ENCODE measurements at places on chromosomes 11 and 22. TPM values are rescaled to one million over a fixed set of nuclear protein-coding genes. Genes with fewer than 3 reads are reported as not detected.
A peak's percentile ranks its signal among the peaks of the same experiment; 100 is the strongest.

SELENOM gene
- 2.3 TPM for total RNA-seq

ANO9 gene
- 69.2 TPM for total RNA-seq

METTL15 gene
- 12.3 TPM for total RNA-seq

TMA7B gene
- total RNA-seq: 4.3 TPM

DNA sequence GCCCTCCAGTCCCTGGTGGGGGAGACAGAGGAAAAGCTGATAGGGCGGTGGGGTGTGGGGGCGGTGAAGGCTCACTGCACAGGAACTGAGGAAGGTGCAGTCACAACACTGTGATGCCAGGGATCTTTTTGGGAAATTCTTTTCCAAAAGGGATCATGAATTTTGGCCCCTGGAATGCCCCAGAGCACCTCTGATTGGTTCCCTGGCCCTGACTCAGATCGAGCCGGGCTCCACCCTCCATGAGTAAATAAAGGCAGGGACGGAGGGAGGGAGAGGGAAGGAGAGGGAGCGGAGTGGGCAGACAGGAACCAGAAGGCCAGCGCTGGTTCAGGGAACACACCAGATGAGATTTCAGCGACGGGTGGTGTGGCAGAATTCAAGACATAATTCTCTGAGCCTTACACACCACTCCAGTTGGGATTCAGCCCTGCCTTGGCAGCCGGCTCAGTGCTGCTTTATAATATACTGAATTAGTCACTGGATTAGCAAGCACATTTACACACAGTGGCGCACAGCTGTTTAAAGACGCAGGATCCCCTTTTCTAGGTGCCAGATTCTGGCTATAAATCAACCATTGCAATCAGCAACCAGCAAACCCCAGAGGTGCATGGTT is 80.3 kb downstream of the ETS1 start:
- peaks cover 99% of the 10 kb centered on the region for H3K4me1 ChIP-seq
- peak overlapping the region; percentile 71 for H3K27ac ChIP-seq
- DNase-seq: no peak
- H3K36me3 ChIP-seq: peaks cover 88% of the 10 kb centered on the region
- H3K27me3 ChIP-seq: no peaks in the 10 kb centered on the region
- peak overlapping the region; percentile 69 for H3K4me3 ChIP-seq

DNA sequence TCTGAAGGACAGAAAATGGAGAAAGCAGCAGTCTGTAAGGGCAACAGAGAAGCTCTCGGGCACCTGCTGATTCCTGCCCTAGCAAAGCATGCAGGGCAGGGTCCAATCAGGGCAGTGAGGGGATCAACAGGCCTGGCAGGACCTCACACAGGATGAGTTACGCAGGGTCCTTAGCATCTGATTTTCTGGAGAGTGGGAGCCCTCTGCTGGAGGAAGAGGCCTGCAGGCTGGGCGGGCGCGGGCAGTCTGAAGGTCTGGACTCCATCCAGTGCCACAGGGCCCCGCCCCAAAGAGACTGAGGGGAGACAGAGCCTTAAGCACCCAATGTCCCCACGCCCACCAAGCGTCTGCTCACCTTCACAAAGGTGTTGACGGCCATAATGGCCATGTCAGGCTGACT is 28.9 kb downstream of the AP1B1 start:
- H3K27ac ChIP-seq: no peak overlapping the region
- H3K36me3 ChIP-seq: peaks cover 34% of the 10 kb centered on the region
- H3K4me1 ChIP-seq: peaks cover 2% of the 10 kb centered on the region
- no peaks in the 10 kb centered on the region for H3K27me3 ChIP-seq
- no peak overlapping the region for H3K4me3 ChIP-seq
- no peak for DNase-seq

- no peak for DNase-seq
- H3K36me3 ChIP-seq: no peaks in the 10 kb centered on the region
- H3K4me3 ChIP-seq: no peak overlapping the region
- H3K4me1 ChIP-seq: no peaks in the 10 kb centered on the region
- H3K27me3 ChIP-seq: peaks cover 3% of the 10 kb centered on the region
Observed at GRCh38 chr11:105181100-105181499, 41.5 kb upstream of the CARD18 start.

GRCh38 chr22:45441138-45441537 is 27.6 kb downstream of the RIBC2 start:
- DNase-seq: peak; percentile 39
- peak overlapping the region; percentile 13 for H3K4me3 ChIP-seq
- H3K4me1 ChIP-seq: peaks cover 12% of the 10 kb centered on the region

HTR3B gene
- total RNA-seq: not detected

GRCh38 chr11:121450401-121450800 is 1.7 kb upstream of the SORL1 start:
- H3K27me3 ChIP-seq: no peaks in the 10 kb centered on the region
- H3K4me1 ChIP-seq: peaks cover 82% of the 10 kb centered on the region
- DNase-seq: no peak

DNA sequence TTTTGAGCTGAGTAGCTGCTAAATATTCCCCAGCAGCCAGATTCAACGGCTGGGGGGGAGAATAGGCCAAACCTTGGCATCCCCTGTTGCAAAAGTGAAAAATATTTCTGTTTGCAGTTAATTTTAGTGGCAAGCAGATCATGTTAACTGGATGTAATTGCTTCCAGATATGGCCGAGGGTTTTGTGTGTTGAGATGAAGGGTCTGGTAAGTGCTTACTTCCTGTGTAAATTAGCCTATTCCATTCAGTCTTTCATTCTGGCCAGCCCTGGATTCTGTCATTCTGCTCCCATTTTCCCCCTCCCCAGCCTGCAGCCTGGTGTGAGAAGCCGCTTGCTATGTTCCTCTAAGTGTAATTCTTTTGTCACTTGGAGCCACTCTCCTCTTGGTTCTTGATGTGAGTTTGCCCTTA is 17.4 kb downstream of the ZBTB16 start:
- H3K4me1 ChIP-seq: peaks cover 85% of the 10 kb centered on the region
- peaks cover 8% of the 10 kb centered on the region for H3K27me3 ChIP-seq
- no peak for DNase-seq
- peak overlapping the region; percentile 79 for H3K27ac ChIP-seq
- H3K36me3 ChIP-seq: peaks cover 12% of the 10 kb centered on the region

DNA sequence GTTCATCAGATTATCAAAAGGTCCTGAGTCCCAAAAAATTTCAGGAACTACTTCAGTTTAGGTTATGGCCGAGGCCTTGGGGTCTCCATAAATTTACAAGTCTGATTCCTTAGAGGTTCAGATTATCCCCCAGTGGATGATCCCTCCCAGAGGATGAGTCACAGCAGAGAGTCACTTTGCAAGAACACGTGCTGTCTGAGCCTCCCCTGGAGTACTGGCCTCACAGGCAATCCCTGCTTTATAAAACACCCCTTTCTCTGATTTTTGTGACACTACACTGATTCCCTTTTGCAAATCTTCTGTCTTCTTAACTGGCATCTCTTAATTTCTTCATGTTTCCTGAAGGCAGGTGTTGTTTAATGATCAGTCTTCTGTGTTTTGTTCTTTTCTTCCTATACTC is 45.3 kb downstream of the CCDC34 start:
- peaks cover 1% of the 10 kb centered on the region for H3K27me3 ChIP-seq
- no peaks in the 10 kb centered on the region for H3K36me3 ChIP-seq
- no peak overlapping the region for H3K4me3 ChIP-seq
- DNase-seq: no peak
- H3K27ac ChIP-seq: no peak overlapping the region

PLEKHA7 gene
- 3.4 TPM for total RNA-seq

TEX12 gene
- not detected for total RNA-seq

- H3K4me1 ChIP-seq: peaks cover 93% of the 10 kb centered on the region
- H3K27ac ChIP-seq: peak overlapping the region; percentile 92
- peaks cover 48% of the 10 kb centered on the region for H3K36me3 ChIP-seq
- peak overlapping the region; percentile 34 for H3K4me3 ChIP-seq
- peak; percentile 71 for DNase-seq
Observed at GRCh38 chr11:48017105-48017830, 36.9 kb downstream of the PTPRJ start.

SHISAL1 gene
- not detected for total RNA-seq

DNA sequence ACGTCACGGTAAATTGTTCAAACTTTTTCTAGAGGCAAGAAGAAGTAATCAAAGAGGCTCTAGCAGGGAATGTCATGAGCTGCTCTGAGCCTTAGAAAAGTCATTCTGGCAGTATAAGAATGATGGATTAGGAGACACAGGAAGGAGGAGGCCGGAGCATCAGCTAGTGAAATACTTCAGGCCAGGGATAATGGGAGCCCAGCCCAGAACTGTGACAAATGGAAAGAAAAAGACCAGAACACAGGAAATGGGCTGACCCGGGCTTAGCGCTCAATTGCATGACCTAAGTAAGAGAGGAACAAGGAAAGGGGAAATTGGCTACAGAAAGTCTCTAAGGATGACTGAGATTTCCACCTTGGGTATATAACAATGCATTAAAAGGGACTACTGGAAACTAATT is 108.6 kb downstream of the LARGE1 start:
- H3K4me1 ChIP-seq: no peaks in the 10 kb centered on the region
- DNase-seq: no peak
- H3K36me3 ChIP-seq: no peaks in the 10 kb centered on the region
- no peak overlapping the region for H3K27ac ChIP-seq

GRCh38 chr11:2761131-2762030 is 61.6 kb upstream of the KCNQ1OT1 start:
- H3K36me3 ChIP-seq: no peaks in the 10 kb centered on the region
- no peaks in the 10 kb centered on the region for H3K4me1 ChIP-seq
- peaks cover 3% of the 10 kb centered on the region for H3K27me3 ChIP-seq

DNA sequence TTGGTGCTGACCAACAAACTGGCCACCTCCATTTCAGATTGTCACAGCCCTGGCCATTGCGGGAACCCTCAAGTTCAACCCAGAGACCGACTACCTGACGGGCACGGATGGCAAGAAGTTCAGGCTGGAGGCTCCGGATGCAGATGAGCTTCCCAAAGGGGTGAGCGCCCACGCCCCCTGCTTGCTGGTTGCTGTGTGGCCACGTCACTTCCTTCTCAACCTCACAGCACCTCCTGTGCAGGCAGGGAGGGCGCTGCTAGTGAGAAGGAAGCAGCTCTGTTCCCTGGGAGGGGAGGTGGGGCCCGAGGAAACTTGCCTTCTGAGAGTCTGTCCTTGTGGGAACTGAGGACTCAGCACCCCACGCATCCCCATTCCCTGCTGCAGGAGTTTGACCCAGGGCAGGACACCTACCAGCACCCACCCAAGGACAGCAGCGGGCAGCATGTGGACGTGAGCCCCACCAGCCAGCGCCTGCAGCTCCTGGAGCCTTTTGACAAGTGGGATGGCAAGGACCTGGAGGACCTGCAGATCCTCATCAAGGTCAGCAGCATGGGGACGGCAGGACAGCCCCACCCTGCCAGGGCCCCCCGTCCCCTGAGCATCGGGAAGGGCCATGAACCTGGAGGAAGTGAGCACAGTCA is 19.3 kb downstream of the POLR3H start:
- H3K27ac ChIP-seq: peak overlapping the region; percentile 71
- H3K4me3 ChIP-seq: no peak overlapping the region
- H3K27me3 ChIP-seq: no peaks in the 10 kb centered on the region
- H3K36me3 ChIP-seq: peaks cover 20% of the 10 kb centered on the region
- peak; percentile 71 for DNase-seq

GRCh38 chr11:63548178-63548577 is 11.6 kb downstream of the PLAAT4 start:
- no peak for DNase-seq
- no peak overlapping the region for H3K27ac ChIP-seq
- H3K4me1 ChIP-seq: peaks cover 20% of the 10 kb centered on the region

GRCh38 chr11:61919705-61920631 is 2.6 kb upstream of the RAB3IL1 start:
- no peak overlapping the region for H3K27ac ChIP-seq
- no peak for DNase-seq
- peaks cover 49% of the 10 kb centered on the region for H3K27me3 ChIP-seq

GRCh38 chr11:107991868-107992414 is 16.8 kb upstream of the CUL5 start:
- no peak overlapping the region for H3K27ac ChIP-seq
- no peak overlapping the region for H3K4me3 ChIP-seq
- no peak for DNase-seq
- peaks cover 5% of the 10 kb centered on the region for H3K27me3 ChIP-seq

GRCh38 chr11:101620026-101620425 is 36.2 kb upstream of the TRPC6 start:
- no peaks in the 10 kb centered on the region for H3K27me3 ChIP-seq
- no peak overlapping the region for H3K27ac ChIP-seq
- no peak for DNase-seq
- no peak overlapping the region for H3K4me3 ChIP-seq
- no peaks in the 10 kb centered on the region for H3K4me1 ChIP-seq

- H3K36me3 ChIP-seq: no peaks in the 10 kb centered on the region
- peaks cover 2% of the 10 kb centered on the region for H3K27me3 ChIP-seq
- no peak overlapping the region for H3K4me3 ChIP-seq
- H3K4me1 ChIP-seq: peaks cover 10% of the 10 kb centered on the region
- no peak overlapping the region for H3K27ac ChIP-seq
Observed at GRCh38 chr22:46008291-46008690, 31.3 kb upstream of the WNT7B start.

GRCh38 chr11:9057888-9058287 is 33.5 kb downstream of the SCUBE2 start:
- peaks cover 12% of the 10 kb centered on the region for H3K4me1 ChIP-seq
- no peak overlapping the region for H3K27ac ChIP-seq
- H3K27me3 ChIP-seq: peaks cover 38% of the 10 kb centered on the region
- H3K4me3 ChIP-seq: no peak overlapping the region
- no peaks in the 10 kb centered on the region for H3K36me3 ChIP-seq

DNA sequence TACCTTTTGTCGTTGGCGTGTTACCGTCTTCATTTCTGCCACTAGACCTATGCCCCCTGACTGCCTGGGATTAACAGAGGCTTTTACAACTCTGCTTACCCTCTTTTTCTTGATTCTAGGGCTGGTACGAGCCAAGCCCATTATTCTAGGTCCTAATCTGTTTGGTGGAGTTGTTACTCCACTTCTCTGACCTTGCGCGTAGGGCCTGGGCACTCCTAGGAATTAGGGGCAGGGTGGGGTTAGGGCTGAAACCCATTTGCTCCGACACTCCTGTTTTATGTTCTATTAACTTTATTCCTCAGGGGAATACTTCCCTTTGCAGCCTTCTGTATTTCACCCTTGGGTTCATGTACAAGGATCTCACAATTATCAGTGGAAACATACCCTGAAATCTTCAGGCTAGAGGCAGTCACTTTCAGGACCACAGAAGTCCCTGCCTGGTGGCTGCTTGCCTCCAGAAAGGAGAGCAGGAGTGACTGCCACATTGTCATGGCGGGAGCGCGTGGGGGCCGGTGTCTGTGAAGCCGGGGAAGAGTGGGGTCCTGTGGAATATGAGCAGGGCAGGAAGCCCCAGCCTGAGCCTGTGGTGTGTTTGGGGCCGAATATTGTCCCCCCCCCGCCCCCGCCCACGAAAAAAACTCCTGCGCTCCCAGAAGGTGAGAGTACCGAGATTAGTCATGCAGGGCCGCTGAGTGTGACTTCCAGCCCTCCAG is 731 bp upstream of the SLC37A2 start:
- peak overlapping the region; percentile 83 for H3K4me3 ChIP-seq
- peaks cover 48% of the 10 kb centered on the region for H3K27me3 ChIP-seq
- no peak overlapping the region for H3K27ac ChIP-seq
- H3K4me1 ChIP-seq: peaks cover 16% of the 10 kb centered on the region
- H3K36me3 ChIP-seq: no peaks in the 10 kb centered on the region
- no peak for DNase-seq

- no peaks in the 10 kb centered on the region for H3K27me3 ChIP-seq
- H3K4me3 ChIP-seq: no peak overlapping the region
- no peak for DNase-seq
- H3K36me3 ChIP-seq: no peaks in the 10 kb centered on the region
- peaks cover 11% of the 10 kb centered on the region for H3K4me1 ChIP-seq
- no peak overlapping the region for H3K27ac ChIP-seq
Observed at GRCh38 chr11:130145975-130146776, 13.4 kb upstream of the ST14 start.

GRCh38 chr22:17257121-17258001 is 38.1 kb upstream of the ADA2 start:
- H3K27me3 ChIP-seq: peaks cover 5% of the 10 kb centered on the region
- no peak for DNase-seq
- no peaks in the 10 kb centered on the region for H3K36me3 ChIP-seq
- peak overlapping the region; percentile 78 for H3K27ac ChIP-seq

Measured in activated CD4-positive, alpha-beta memory T cell treated with anti-CD3 and anti-CD28 coated beads, Interleukin-2, amount 10 ng/mL, durations not matched to agents 7 days and 5 days (primary cell).